ENCODE measurements at places on chromosomes 4 and X. TPM values are rescaled to one million over a fixed set of nuclear protein-coding genes. Genes with fewer than 3 reads are reported as not detected.

Gene ARMCX2
- 24.8 TPM for total RNA-seq

Gene PWWP3B
- total RNA-seq: 0.44 TPM

Gene SOWAHB
- total RNA-seq: 2.4 TPM

Gene KLHL34
- total RNA-seq: not detected

Gene HTN3
- total RNA-seq: not detected

Gene SATL1
- not detected for total RNA-seq

Gene CACNA1F
- total RNA-seq: 1.4 TPM

Gene MAP7D2
- total RNA-seq: 0.35 TPM

Gene ABCE1
- total RNA-seq: 35.5 TPM

Gene H2BW2
- total RNA-seq: not detected

Gene VCX2
- not detected for total RNA-seq

Gene NDNF
- total RNA-seq: 108 TPM

Gene SPARCL1
- total RNA-seq: 299 TPM

Gene CXCL6
- total RNA-seq: 0.50 TPM

Gene NWD2
- total RNA-seq: not detected

Gene XAGE5
- not detected for total RNA-seq

Gene SRPX2
- 16.4 TPM for total RNA-seq

All from lower lobe of right lung (tissue), 2 donors.